Iris pigment epithelial cell (primary cell): ENCODE measurements at places on chromosomes 6 and 20.

DNA sequence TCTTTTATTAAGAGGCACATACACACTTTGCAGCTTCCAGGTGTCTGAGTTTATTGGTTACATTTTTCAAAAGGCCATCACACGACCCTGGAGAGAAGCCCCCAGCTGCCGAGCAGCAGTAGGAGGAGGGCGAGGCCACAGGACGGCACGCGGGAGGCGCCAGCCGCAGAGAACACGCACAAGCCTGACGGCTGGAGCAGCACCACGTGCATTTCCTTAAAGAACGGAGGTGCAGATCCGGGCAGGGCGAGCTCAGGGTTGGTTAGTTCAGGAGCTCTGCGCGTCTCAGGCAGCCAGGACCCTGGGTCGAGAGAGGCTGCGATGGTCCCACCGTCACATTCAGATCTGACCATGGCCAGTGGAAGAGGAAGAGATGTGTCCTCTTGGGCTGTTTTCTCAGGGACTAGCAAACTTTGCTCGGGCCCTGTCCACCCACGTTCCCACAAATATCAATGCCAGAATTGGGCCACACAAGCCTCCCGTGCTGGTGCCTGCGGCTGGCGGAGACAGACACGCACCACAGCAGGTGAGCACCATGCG is 121.4 kb upstream of the AFDN start:
- DNase-seq, result no peak

DNA sequence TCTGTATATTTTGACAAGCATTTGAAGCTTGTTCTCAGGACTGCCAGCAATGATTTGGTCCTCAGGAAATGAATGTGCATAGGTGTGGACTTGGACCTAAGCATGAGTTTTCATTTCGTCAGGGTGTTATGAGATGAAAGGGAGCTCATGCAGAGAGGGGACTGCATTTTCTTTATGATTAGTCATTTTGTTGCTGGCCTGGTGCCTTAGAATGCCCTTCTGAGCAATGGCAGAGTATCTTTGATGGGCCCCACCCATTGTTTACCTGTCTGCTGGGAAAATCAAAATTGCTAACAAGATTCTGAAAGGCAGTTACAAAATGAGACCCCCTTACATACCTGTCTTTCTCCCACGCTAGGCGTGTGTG is 51.5 kb upstream of the MTHFD1L start:
- peak; percentile 42 for DNase-seq

DNA sequence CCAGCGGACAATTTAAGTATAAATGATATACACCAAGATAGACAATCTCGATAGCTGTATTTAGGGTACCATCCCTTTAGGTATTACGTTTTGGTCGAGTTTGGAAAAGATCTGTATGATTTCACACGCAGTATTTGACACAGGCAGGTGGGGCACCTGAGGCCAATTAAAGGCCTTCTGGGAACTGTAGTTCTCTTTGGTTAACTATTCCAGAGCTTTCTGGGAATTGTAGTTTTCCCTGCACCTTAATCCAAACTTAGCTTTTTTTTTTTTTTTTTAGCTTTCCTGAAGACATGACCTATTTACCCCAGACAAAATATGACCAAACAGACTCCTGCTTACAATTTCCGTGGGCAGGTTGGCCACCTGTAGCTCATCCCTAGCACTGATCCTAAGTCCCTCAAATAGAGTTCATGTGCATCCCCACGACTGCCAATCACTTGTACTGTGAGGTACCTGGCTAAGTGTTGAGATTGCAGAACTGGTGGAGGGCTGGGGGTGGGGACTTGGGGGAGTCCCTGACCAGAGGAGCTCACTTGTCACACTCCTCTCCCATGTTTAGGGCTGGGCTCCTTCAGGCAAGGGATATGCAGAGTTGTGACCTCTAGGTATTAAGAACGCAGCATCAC is 999 bp upstream of the EHMT2 start:
- peak; percentile 36 for DNase-seq

- no peak for DNase-seq
These were observed 182.2 kb downstream of the FARS2 start for GRCh38 chr6:5443491-5443890.

- DNase-seq, result no peak
These were observed 3.1 kb downstream of the LY6G6D start for GRCh38 chr6:31718265-31718664.

- no peak for DNase-seq
These were observed 30.0 kb upstream of the RALY start for GRCh38 chr20:33963751-33964150.

- no peak for DNase-seq
These were observed 343.0 kb upstream of the ZFP64 start for GRCh38 chr20:52534616-52535015.

DNA sequence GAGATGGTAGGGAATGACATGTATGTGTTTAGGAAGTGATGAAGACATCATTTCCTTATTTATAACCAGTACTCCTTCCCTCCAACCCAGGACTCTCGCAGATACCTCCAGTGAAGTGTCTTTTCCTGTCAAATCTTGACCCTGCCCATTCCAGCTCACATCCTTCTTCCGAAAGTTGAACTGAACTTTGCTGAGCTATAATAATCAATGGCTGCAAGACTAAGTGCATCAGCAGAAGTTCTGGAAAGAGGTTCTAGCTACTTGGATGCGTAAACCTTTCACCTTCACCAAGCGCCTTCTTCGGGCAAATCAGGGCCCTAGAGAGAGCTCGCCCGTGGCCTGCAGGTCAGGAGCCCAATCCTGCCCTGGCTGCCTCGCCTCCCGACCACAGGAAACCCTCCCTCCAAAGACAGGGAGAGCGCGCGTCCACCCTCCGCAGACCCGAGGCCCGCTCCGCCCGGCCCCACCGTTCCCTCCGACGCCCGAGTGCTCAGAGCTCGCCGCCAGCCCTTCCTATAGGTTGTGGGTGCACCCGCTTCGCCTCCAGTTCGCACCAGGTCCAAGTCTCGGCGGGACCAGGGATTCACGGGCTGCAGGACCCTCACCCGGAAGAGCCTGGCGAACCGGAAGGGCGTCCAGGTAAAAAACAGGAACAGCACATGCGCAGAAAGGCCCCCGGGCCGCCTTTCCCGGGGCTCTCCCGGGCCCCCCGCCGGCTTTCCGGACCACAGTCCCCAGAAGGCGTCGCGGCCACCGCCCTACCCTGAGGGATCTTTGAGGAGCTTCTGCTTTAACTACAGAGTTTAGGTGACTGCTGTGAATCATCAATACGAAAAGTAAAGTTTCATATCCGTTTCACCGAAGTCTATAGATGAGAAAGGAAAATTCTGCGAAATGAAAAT is at the start of gene ZNF334:
ZNF334 (minus strand) TSS at position 617 of the 902 bp plus-strand sequence. CDS start 1,457 bp downstream, outside the sequence.
- DNase-seq, result peak; percentile 36

DNA sequence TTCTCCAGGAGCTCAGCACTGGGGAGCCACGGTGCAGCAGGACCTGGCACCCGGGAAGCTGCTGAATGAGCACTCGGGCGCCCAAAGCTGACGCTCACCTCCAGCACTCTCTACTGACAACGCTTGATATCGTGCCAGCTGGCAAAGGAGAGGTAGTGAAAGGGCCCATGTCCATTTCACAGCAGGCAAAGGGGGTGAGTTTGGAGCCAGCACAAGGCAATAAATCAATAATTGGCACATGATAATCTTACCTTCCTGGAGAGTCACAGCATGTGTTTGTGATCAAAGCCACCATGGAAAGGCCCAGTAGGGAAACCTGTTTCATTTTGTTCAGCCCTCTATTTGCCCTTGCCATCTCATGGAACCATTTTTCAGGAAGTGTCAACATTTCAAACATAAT is 23.3 kb upstream of the SMIM26 start:
- no peak for DNase-seq

GRCh38 chr20:34355427-34355826 is 7.6 kb upstream of the ITCH start:
- no peak for DNase-seq

DNA sequence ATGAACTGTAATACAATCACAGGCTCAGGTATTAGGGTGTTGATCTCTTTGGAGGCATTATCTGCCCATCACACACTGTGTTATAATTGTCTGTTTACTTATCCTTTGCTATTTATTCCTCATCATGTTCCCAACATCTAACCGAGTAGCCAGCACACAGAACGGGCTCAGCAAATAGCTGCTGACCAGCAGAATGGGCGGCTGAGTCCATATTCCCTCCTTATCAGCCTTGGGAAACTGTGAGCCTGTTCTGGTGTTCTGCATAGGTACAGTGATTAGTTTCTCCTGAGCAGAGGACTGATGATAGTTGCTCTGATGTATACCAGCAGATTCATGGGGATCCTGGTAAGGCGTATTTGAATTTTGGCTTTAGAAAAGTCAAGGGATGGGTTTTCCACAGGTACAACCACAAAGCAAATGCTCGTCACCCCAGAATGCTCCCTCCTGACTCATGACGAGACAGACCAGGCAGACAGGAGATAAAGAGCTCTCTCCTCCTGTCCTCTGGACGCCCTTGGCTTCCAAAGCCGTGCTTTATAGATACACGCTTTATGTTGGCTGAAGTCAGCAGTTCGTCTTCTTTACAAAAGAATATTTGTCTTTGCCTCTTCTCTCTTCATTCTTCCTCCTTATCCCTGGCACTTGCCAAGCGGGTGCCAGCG is 166.7 kb downstream of the TTLL2 start:
- no peak for DNase-seq

GRCh38 chr20:61112515-61112914 is 139.5 kb upstream of the CDH4 start:
- DNase-seq, result no peak

GRCh38 chr20:56835829-56836550 is 206.9 kb downstream of the TFAP2C start:
- no peak for DNase-seq

- peak; percentile 55 for DNase-seq
These were observed 2.6 kb downstream of the PTK7 start for GRCh38 chr6:43078691-43079090.

DNA sequence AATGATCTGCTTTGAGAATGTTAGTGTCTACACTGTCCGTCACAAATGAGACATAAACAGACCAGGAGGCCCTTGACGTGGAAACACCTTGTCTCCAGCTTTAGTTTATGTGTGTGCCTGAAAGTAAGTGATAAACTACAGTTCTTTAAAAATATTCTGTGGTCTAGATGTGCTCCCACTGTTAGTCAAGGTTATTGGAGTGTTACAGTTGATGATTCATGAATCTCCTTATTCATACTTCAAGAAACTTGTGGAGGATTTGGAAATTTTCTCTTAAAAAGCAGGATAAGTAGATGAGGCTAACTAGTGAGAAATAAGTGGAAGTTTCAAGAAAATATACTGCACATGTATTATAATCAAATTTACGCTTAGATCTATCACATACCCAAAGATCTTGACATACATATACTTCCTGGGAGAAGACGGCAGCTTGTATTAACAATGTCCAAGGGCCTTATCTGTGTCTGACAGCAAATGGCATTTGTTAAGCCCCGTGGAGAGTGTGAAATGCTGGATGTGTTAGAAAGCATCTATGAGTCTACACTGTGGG is 90.5 kb upstream of the MBOAT1 start:
- DNase-seq, result peak; percentile 59

GRCh38 chr6:89161326-89162046 is 15.6 kb downstream of the PM20D2 start:
- DNase-seq, result no peak

DNA sequence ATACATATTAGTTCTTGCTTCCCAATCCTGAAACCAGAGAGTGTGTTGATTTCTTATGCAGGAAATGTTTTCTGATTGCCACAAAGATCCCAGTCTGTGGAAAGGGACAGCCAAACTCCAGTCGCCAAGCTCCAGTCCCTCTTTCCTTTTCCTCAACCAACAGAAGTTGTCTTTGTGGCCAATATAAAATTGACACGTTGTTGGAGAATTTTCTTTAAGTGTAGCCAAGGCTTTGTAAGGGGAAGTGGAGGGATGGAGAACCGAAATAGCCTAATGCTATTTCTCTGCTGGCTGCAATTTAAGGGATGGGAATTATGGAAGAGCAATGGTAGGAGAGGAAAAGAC is 5.4 kb downstream of the ADGRB3 start:
- no peak for DNase-seq

GRCh38 chr20:52425253-52425652 is 233.7 kb upstream of the ZFP64 start:
- DNase-seq, result peak; percentile 31

GRCh38 chr6:87669051-87669450 is 33.0 kb downstream of the AKIRIN2 start:
- no peak for DNase-seq

DNA sequence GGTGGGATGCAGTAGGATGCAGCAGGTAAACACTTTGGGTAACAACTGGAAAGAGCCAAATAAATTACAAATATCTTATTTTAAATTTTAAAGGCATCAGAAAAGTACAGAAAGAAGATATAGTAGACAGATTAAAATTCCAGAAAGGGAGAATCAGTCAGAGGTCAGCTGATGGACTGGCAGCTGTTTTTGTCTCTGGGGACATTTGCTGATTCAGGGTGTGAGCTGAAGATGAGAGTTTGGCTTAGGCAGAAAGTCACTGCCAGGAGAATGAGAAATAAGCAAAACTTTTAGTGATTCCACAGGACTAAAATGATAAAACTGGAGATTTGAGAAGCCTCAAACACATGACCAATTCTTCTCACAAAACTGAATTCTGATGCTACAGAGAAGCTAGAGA is 39.5 kb downstream of the AHI1 start:
- DNase-seq, result no peak

DNA sequence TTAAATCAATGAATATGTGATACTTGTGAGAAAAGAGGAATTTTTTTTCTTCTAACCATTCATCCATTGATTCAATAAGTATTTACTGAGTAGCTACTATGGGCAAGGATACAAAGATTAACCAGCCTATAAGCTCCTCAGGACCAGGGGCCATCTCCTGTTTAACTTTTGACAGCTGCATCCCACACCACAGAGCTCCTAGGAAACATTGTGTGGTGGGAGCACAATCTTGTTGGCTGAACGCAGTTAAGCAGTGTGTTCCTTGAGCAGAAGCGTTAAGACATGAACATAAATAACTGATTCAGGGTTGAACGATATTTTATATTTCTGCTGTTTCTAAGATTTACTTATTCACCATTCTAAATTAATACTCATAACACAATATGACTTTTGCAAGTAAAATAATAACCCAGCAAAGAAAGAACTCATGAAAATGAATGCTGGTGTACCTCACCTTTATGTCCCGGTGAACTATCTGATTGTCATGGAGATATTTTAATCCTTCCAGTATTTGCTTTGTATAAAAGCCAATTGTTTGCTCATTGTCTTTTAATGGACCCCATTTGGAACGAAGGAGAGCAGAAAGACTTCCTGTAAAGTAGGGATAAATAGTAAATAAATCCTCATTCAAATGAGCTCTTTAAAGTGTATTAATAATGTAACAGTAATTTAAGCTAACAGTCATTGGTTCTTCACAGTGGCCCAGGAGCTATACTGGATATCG is 62.6 kb upstream of the MAP7 start:
- DNase-seq, result no peak

DNA sequence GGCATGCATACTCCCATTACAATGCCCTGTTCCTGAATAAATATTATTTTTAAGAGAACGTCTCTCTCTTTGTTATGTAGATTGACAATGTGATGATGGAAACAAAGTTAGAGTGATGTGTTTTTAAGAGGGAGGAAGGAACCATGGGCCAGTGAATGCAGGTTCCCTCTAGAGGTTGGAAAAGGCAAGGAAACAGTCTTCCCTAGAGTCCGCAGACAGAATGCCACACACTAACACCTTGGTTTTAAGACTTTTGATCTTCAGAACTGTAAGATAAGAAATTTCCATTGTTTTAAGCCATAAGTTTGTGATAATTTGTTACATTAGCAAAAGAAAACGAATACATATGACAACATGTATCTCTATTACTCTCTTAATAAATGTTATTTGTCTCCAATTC is 4.7 kb upstream of the CENPW start:
- no peak for DNase-seq

GRCh38 chr6:47256361-47256760 is 53.3 kb downstream of the TNFRSF21 start:
- DNase-seq, result peak; percentile 27
